ENCODE measurements at places on chromosomes 3 and 15.
A peak's percentile ranks its signal among the peaks of the same experiment; 100 is the strongest.

- DNase-seq = no peak
Observed at GRCh38 chr15:45377609-45378148, 665 bp downstream of the GATM start.

GRCh38 chr15:61537337-61537736, 308.2 kb upstream of the RORA start:
- no peak for DNase-seq

GRCh38 chr3:66609660-66610561, 109.1 kb upstream of the LRIG1 start:
- DNase-seq = no peak

DNA sequence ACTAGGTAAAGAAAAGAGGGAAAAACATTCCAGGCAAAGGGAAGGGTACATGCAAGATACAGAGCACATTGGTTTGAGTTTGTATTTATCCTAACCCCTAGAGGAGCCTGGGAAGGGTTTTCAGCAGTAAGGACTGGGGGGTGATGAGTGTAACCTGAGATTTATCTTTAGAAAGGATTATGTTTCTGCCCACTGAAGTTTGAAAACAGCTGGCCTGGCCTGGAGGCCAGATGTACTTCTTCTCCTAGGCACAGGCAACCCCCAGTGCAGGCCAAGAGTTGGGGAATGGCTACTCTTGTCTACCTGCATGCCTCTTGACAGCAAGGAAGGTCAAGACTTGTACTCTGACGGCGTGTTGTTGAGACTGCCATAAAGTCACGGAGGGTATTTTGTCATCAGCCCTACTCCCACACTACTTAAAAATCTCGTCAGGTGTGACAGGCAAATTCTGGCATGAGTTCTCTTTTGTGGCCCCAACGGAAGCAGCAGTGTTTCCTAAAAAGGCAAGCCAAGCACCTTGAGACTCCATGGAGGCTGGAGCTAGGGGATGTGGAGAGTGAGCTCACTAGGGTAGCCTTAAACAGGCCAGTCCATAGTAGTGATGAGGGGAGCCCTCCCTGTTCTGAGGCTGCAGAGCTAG, 241.5 kb upstream of the WNT5A start:
- DNase-seq = no peak

DNA sequence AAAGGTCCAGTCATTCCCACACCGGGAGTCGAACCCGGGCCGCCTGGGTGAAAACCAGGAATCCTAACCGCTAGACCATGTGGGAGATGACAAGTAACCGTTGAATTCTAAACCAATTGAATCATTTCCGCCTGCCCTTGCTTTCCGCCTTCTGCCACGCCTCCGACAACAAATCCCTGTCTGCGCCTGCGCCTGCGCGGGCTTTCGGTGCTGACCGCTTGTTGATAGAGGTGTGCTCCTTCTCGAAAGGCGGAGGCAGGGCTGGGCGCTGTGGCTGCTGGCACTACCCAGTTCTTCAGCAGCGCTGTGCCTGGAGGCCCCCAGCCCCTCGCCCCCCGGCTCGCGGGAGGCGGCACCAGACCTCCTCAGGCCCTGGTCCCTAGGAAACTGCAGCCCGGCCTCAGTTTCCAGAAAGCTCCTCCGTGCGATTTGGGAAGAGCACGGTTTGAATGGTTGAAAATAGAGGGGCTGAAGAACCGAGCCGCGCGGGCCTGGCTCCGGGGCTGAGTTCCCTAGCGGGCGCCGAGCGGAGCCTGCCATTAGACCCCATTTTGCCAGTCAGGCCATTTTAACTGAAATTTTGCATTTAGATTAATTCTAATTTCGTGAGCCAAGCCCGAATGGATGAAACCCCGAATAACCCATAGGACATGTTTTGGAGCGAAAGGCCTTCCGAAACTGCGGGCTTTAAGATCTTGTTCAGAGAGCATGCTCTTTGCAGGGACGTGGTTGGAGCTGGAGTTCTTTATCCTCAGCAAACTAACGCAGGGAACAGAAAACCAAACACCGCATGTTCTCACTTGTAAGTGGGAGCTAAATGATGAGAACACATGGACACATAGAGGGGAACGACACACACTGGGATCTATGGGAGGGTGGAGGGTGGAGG, 219.3 kb upstream of the ATP10A start:
- DNase-seq = peak; percentile 96

GRCh38 chr15:43919540-43920253, 92.9 kb downstream of the WDR76 start:
- DNase-seq = no peak

GRCh38 chr3:192825657-192826200, 91.9 kb downstream of the MB21D2 start:
- DNase-seq = no peak

DNA sequence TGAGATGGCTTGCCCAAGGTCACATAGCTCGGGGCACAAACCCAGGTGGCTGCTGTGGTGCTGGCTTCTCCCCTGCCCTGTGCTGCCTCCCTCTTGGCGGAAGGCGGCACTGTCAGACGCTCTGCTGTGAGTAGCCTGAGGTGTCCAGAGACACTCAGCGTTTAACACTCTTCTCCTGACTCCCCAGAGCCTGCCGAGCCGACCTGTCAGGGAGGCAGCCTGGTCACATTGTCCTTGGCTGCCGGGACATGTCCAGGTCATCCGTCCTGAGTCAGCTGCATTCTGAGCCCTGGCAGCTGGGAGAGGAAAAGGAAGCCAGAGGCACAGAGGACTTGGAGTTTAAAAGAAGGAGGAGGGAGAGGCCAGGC, 4.7 kb downstream of the LMAN1L start:
- no peak for DNase-seq

DNA sequence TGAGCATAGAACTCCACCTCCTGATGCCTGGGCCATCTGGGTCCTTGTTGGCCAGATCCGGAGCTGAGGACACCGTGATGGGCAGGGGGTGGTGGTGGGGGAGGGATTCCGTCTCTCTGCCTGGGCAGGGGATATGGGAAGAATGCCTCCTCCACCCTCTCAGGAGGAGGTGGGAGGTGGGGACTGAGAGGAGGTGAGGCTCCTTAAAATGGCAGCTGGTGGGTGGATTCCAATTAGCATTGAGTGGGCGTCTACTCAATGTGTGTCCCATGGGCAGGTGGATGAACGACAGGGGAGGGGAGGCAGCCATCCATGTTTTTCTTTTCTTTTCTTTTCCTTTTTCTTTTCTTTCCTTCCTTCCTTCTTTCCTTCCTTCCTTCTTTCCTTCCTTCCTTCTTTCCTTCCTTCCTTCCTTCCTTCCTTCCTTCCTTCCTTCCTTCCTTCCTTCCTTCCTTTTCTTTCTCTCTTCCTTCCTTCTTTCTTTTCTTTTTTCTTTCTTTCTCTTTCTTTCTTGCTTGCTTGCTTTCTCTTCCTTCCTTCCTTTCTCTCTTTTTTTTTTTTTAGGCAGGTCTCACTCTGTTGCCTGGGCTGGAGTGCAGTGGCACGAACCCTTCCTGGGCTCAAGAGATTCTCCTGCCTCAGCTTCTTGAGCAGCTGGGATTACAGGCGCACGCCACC, 5.0 kb downstream of the SLC28A1 start:
- no peak for DNase-seq

Data from urinary bladder (tissue), 4 donors.